ENCODE measurements at places on chromosomes 4 and X.

- no peak for DNase-seq
Observed at GRCh38 chrX:154738011-154738738, 12.7 kb downstream of the GAB3 start.

GRCh38 chr4:10115797-10116568 is 616 bp downstream of the WDR1 start:
- DNase-seq, result peak; percentile 50

- no peak for DNase-seq
Observed at GRCh38 chr4:17490575-17491059, 21.3 kb downstream of the QDPR start.

GRCh38 chr4:169015186-169015623 is 5.2 kb upstream of the CBR4 start:
- no peak for DNase-seq

- DNase-seq, result no peak
Observed at GRCh38 chr4:30434656-30435055, 285.5 kb upstream of the PCDH7 start.
